Endodermal cell (in vitro differentiated cells): ENCODE measurements at places on chromosomes 4 and X. TPM values are rescaled to one million over a fixed set of nuclear protein-coding genes. Genes with fewer than 3 reads are reported as not detected.

GRCh38 chr4:140806163-140806562, 50.0 kb upstream of the TBC1D9 start:
- no peak for DNase-seq

- DNase-seq = peak; percentile 8
Measured at GRCh38 chr4:8828869-8829268, 42.8 kb downstream of the HMX1 start.

DNA sequence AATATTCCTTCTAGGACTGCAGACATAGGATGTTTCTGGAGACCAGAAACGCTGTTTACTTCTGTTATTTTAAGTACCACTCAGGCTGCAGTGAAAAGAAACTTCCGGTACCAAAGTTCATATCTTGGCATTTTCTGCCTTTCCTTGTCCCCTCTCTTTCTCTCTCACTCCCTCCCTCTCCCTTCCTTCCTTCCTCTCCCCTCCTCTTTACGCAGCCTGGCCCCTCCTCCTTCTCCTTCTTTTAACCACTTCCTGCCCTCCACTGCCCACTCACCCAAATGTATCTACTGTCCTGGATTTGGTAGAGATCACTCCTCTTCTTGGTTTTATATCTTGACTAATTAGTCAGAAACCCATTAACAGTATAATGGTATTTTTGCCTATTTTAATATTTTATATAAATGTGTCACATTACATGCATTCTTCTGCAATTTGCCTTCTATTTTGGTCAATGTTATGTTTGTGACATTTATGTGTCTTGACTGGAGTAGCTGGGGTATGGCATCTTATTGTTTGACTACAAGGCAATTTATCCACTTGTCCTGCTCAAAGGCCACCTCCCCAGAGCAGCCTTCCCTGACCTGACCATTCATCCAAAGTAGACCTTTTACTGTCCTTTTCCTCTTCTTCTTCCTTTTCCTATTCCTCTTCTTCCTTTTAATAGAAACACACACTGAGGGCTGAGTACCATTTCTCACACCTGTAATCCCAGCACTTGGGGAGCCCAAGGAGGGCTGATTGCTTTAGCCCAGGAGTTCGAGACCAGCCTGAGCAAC, 56.9 kb downstream of the BCOR start:
- no peak for DNase-seq

- no peak for DNase-seq
Measured at GRCh38 chr4:25970226-25970675, 56.2 kb downstream of the SMIM20 start.

DNA sequence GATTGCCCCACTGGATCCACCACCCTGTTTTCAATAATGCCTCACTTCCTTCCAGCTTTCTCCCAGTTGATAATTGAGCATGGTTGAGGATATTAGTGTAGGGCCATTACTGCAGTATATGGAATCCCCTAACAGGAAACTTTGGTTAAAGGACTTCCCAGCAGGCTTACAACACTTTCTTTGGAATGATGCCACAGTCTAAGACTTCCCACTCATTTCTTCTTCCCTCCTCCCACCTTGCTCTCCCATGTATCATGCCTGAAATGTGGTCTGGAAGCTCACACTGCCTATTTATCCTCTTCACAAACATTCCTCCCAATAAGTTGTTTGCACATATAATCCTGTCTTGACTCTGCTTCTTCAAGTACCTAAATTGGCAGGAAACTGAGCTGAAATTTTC, 863.3 kb downstream of the CENPC start:
- no peak for DNase-seq

- DNase-seq = peak; percentile 60
Measured at GRCh38 chrX:30141966-30142365, 73.4 kb upstream of the MAGEB2 start.

DNA sequence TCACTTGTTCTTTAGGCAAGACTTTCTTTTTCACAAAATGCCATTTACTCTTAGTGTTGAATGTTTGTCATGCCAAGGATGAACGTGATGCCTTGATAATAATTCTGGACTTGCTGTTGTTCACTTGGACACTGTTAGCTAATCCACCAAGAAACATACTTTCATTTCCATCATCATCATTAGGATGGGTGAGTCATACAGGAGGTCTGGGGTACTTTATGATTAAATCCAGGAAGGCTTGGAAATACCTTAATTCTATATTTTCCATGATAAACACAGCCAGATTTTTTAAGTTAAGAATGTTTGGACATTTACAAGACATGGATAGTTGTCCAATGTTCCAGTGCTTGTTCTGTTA, 260.7 kb upstream of the GIMD1 start:
- DNase-seq = no peak

DNA sequence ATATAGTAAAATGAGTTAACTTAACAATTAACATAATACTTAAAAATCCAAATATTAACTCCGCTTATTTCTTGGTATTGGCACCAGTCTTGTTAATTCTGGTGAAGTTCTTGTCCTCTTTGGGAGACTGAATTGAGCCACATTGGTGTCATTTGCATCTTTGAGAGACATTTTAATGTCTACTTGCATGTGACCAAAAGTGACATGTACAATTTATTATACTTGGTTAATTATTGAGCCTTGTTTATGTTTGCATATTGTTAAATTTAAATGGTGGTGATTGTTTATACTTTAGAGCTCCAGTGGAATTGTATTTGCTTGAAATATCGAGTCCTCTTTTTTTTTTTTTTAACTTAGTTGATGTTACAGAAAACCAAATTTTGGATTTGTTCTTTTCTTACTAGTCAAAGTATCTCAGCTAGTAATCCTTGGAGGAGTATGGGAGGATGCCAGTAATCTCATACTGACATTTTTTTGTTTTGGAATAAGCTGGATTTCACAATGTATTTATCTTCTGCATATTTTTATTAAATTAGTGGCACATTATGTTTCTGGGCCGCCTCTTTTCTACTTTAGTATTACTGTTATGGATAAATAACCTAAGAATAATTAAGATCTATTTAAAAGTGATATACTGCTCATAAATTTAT, 3.9 kb downstream of the SPCS3 start:
- DNase-seq = no peak

- DNase-seq = no peak
Measured at GRCh38 chr4:176814770-176815169, 22.0 kb upstream of the VEGFC start.

- DNase-seq = no peak
Measured at GRCh38 chr4:140944199-140944515, 188.0 kb upstream of the TBC1D9 start.

DNA sequence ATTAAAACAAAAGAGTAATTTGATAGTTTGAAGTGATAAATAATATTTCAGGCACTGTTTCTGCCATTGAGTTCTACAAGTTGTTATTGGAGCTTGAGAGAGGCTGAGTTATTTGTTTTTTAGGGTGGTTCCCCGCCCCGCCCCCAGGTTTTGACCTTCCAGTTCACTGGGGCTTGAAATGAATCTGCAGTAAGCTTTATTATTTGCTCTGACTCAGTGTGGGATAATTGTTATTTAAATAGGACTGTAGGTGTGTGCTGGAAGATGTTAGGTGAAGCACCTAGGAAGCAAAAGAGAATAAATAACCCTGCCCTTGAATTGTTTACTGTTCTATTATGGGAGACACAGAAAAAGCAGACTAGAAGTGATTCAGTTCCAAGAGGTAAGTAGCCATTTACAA, 81.2 kb upstream of the KCNIP4 start:
- no peak for DNase-seq

DNA sequence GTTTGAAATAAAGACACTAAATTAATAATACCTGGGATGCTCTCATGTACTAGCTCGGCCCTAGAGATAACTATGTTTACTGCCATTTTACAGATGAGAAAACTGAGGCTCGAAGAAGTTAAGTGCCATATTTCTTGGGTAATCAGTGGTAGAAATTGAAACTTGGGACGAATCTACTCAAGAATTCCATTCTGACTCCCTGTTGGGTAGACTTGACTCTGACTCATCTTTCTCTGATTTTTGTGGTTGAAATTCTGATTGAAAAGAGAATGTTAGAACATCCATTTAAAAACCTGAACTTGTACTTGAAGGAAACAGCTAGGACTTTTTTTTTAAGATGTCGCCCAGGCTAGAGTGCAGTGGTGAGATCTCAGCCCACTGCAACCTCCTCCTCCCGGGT, 50.1 kb upstream of the NSUN7 start:
- DNase-seq = no peak

DNA sequence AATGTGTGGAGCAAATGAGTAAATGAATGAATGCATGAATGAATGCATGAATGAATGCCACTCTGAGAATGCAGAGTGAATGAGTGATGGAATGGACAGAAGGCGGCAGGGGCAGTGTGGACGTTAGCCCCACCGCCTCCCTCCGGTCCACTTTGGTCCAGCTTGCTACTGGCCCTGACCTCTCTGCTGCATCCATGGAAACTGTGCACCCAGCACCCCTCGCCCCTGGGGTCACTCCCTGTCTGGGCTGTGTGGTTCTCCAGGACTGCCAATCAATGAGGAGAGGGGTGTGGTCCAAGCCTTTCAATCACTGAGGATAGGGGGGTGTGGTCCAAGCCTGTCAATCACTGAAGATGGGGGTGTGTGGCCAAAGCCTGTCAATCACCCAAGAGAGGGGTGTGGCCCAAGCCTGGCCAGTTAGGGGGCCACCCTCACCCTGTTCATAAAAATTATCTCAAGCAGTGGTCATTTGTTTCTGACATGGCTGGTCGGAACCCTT, 39.2 kb upstream of the ASMTL start:
- peak; percentile 90 for DNase-seq

DNA sequence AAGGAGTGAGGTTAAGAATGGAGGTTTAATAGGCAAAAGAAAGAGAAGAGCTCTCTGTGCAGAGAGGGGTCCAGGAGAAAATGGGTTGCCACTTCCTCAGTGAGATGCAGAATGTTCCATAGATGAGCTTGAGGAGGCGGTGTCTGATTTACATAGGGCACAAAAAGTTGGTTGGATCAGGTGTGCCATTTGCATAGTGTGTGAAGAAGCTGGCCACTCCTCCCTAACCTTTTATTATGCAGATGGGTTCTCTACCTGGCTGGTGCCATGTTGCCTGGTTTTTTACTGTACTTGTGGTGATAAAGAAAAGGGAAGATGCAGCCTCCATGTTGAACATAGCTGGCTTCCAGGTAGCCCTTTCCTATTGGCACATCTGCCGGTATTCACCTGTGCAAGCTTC, 27.3 kb downstream of the SUPT20HL1 start:
- no peak for DNase-seq

DNA sequence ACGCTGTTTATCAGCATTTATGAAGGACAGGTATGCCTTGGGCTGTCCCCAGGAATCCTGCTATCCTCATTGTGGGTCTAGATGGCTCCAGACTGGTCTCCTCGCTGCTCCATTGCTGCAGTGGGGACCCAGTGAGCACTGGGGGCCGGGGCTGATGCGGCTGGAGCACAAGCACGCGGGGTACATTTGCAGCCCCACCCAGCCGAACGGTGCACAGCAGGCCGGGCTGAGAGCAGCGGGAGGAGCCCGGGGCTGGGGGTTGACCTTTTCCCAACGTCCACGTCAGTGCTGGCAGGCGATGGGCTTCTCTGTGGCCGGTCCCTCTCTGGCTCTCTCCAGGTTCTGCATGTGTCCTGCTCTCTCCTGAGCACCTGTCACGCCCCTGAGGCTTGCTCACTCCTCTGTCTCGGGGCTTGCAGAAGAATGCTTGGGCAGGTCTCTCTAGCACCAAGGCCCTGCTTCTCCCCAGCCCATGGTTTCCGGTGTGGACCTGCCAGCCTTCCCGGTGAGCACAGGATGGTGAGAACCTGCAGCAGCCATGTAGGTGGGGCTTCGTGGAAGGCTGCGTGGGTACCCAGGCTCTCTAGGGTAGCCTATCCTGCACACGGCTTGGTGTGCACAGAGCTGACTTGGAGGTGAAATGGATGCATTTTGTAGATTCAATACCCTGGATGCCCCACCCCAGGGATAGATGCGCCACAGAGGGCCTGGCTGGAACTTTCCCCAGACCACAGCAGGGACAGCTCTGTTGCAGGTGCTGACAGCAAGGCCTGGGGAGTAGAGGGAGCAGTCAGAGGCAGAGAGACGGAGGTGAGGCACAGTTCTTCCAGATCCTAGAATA, 89.1 kb upstream of the ADRA2C start:
- peak; percentile 32 for DNase-seq

DNA sequence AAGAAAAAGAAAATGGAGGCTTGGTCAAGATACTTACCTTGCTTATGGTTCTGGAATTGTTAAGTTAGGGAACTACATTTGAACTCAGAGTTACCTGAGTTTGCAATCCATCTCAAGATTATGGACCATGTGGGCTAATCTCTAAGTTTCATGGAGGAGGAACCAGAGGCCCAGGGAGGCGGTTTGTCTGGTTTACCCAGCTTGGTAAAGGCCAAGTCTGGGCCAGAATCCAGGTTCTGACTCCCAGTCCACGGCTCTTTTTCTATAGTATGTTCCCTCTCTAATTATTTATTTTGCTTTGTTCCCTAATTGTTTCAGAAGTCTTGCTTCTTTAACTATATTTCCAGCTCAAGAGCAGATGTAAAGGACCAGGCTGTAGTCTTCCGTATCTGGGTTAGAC, 168.1 kb downstream of the FRAS1 start:
- no peak for DNase-seq

DNA sequence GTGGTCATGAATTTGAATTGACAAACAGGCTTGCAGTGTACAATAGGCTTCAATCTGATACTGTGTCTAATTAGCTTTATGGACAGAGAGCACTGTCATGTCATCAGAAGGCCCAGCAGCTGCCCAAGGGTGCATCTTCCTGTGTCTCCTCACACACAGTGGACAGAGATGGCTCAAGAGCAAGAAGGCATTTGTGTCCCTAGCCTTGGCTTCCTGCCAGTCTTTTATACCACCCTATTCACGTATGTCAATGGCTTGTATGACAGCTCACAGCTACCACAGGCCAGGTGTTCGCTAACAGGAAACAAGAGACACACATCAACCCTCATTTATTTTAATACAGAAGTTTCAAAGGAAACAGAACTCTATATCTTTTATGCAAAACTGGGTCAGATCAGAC, 874.0 kb upstream of the AGA start:
- DNase-seq = no peak

DNA sequence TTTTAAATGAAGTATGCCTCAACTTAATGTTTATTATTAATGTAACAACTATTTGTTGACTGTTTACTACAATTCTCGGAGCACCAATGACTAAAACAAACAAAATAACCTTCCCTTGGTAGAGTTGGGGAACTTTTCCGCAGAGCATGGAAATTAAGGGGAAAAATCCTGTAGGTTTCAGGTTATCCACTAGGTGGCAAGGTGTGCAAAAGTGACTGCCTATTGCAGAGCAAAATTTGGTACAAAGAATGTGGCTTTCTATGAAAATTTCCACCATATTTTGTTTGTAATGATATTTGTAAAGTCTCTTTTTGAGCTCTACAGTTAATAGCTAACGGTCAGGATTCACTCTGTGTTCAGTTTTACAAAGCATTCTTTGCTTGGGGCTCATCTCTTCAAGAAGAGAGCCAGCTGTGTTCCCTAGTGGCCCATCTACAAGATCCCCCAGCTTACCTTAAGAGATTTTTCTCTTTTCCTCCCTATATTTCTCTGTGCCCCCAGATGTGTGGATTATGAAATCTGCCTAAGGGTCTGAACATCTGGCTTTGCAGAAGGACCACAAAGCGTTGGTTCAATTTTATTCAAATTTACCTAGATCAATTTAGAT, 61.1 kb downstream of the FBXO8 start:
- DNase-seq = no peak

The PABPC4L gene
- 5.1 to 7.5 TPM (median 7.3 TPM) in 3 replicates for total RNA-seq

The GRID2 gene
- 40.4 to 53.1 TPM (median 41.7 TPM) in 3 replicates for total RNA-seq

The ENOX2 gene
- total RNA-seq = 4.4 to 10.4 TPM (median 7.3 TPM) in 3 replicates

The PRDM8 gene
- total RNA-seq = not detected in 2 replicates

The SATL1 gene
- 0.21 to 0.58 TPM (median 0.54 TPM) in 3 replicates for total RNA-seq

The RNF150 gene
- total RNA-seq = 7.9 and 8.2 TPM in 2 replicates

The HS3ST1 gene
- total RNA-seq = 1.2 and 1.3 TPM in 2 replicates

The STPG2 gene
- total RNA-seq = 0.41 and 0.53 TPM in 2 replicates

The LCORL gene
- total RNA-seq = 31.5 to 39.9 TPM (median 34.5 TPM) in 3 replicates
